GM23338 (cell line): ENCODE measurements at places on chromosomes 2 and 18. TPM values are rescaled to one million over a fixed set of nuclear protein-coding genes. Genes with fewer than 3 reads are reported as not detected.

- no peak within 1 kb of the TSS for H3K27ac ChIP-seq
- peak within 1 kb of the TSS; percentile 85 for H3K4me3 ChIP-seq
- peaks cover 71% of the 10 kb centered on the region for H3K27me3 ChIP-seq
- H3K36me3 ChIP-seq, result no peaks in the 10 kb centered on the region
Observed at GRCh38 chr18:50559752-50560680, at the start of gene MAPK4. Gene MAPK4, plus strand, starts transcription at chr18:50560087. Its CDS starts 103,872 bp downstream, at chr18:50663959.

DNA sequence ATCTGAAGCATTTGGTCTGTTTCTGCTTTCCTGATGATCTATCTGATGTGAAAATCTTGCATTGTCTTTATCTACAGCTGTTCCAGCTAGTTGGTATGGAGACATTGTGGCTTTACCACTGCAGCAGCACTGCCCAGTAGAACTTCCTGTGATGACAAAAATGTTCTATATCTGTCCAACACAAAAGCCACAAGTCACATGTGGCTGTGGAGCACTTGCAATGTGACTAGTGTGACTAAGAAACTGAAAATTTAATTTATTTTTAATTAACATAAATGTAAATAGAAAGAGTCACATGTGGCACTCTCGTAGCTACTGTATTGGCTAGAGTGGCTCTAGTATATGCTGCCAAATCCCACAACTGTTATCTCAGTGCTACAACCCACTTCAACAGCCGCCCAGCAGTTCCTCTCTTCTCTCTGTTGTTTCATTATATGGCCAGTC lies 425.7 kb downstream of the SETBP1 start:
- DNase-seq, result no peak
- no peak overlapping the region for H3K27ac ChIP-seq
- H3K4me3 ChIP-seq, result no peak overlapping the region
- no peaks in the 10 kb centered on the region for H3K36me3 ChIP-seq
- no peaks in the 10 kb centered on the region for H3K4me1 ChIP-seq
- H3K27me3 ChIP-seq, result no peaks in the 10 kb centered on the region

- H3K4me3 ChIP-seq, result no peak overlapping the region
- no peaks in the 10 kb centered on the region for H3K36me3 ChIP-seq
- no peaks in the 10 kb centered on the region for H3K27me3 ChIP-seq
- peak; percentile 32 for DNase-seq
Observed at GRCh38 chr2:10374362-10374943, 71.7 kb downstream of the HPCAL1 start.

DNA sequence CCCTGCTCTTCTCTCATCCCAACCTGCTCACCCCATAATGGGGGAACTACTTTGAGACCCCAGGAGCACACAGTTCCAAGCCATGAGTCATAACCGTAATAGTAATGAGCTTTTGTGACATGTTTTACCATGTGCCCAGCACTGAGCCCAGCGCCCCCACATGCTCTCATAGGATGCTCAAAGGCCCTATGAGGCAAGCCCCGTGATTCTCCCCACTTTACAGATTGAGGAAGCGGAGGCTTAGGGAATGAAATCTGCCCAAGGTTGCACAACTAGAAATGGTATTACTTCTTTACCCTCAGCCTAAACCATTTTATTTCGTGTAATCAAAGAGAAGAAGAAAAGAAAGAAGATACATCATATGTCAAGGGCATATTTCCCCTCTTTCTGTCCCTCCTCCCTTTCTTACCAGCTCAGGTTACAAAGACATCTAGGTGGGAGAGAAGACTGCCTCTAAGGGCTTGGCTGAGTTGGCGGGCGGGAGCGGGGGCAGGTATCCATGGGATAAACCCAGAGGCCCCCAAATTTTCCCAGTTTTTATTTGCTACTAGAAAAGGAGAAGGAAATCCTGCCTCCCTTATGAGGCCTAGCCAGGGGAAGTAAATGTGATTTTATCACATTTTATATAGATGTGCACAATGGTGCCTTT lies 24.2 kb downstream of the BCL11A start:
- no peak overlapping the region for H3K4me3 ChIP-seq
- no peak for DNase-seq
- H3K36me3 ChIP-seq, result 0 out of 2 replicates have a peak, but pooled peaks cover 3% of the 10 kb centered on the region
- no peak overlapping the region for H3K27ac ChIP-seq
- H3K27me3 ChIP-seq, result no peaks in the 10 kb centered on the region

GRCh38 chr2:148455791-148456190 lies 188.8 kb upstream of the EPC2 start:
- H3K27ac ChIP-seq, result no peak overlapping the region
- H3K4me1 ChIP-seq, result no peaks in the 10 kb centered on the region
- no peaks in the 10 kb centered on the region for H3K36me3 ChIP-seq
- H3K4me3 ChIP-seq, result no peak overlapping the region

DNA sequence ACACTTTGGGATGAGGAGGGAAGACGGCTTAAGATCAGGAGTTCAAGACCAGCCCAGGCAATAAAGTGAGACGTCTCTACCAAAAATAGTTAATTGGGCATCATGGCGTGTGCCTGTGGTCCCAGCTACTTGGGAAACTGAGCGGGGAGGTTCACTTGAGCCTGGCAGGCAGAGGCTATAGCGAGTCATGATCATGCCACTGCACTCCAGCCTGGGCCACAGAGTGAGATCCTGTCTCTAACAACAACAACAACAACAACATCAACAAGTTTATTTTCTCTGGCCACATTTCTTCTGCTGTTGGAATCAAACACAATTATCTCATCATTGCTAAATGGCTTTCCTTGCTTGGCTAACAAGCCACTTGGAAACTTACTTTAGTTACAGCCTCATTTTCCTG lies 13.4 kb downstream of the NIFK start:
- DNase-seq, result no peak
- H3K36me3 ChIP-seq, result peaks cover 16% of the 10 kb centered on the region
- no peaks in the 10 kb centered on the region for H3K27me3 ChIP-seq
- H3K4me1 ChIP-seq, result no peaks in the 10 kb centered on the region
- no peak overlapping the region for H3K27ac ChIP-seq

DNA sequence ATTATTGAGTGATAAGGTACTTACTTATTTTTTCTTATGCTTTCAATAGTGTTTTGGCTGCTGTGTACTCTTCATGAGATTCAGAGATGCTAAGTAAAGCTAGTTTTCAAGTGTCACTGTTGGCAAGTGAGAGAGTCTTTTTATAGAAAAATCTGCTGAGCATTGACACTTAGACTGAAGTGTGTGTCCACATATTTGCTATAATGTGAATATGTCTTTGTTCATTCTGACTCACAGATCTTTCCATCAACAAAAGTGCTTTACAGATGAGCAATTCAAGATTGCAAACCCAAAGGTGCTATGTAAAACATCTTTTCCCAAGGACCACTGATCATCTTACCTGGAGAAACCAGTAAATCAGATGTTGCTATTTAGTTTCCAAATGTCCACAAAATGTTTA lies 410.6 kb upstream of the FIGN start:
- H3K27ac ChIP-seq, result no peak overlapping the region
- no peaks in the 10 kb centered on the region for H3K27me3 ChIP-seq
- H3K4me3 ChIP-seq, result no peak overlapping the region
- no peak for DNase-seq
- no peaks in the 10 kb centered on the region for H3K4me1 ChIP-seq
- no peaks in the 10 kb centered on the region for H3K36me3 ChIP-seq

GRCh38 chr2:59217360-59217759 lies 976.2 kb upstream of the FANCL start:
- no peaks in the 10 kb centered on the region for H3K4me1 ChIP-seq
- no peak overlapping the region for H3K4me3 ChIP-seq
- H3K36me3 ChIP-seq, result no peaks in the 10 kb centered on the region
- no peak overlapping the region for H3K27ac ChIP-seq
- no peak for DNase-seq

- H3K4me3 ChIP-seq, result peak within 1 kb of the TSS; percentile 85
- no peak within 1 kb of the TSS for H3K27ac ChIP-seq
- DNase-seq, result peak; percentile 73
Observed at GRCh38 chr2:69741575-69742321, at the start of gene ANXA4. Gene ANXA4, plus strand, starts transcription at chr2:69742134. Its CDS starts 39,432 bp downstream, at chr2:69781566.

- DNase-seq, result no peak
- H3K4me1 ChIP-seq, result no peaks in the 10 kb centered on the region
- H3K36me3 ChIP-seq, result no peaks in the 10 kb centered on the region
- no peak overlapping the region for H3K4me3 ChIP-seq
- H3K27ac ChIP-seq, result no peak overlapping the region
Observed at GRCh38 chr2:234518986-234519642, 22.2 kb upstream of the ARL4C start.

The FBXO36 gene
- 7.6 and 9.0 TPM in 2 replicates for total RNA-seq

The FZD7 gene
- 404 and 435 TPM in 2 replicates for total RNA-seq

The APCDD1 gene
- 0.97 and 1.0 TPM in 2 replicates for total RNA-seq

The CCNT2 gene
- 46.5 and 48.1 TPM in 2 replicates for total RNA-seq

The CDCA7 gene
- 84.3 and 95.5 TPM in 2 replicates for total RNA-seq
